ENCODE measurements at places on chromosomes 3 and 15.

- no peak for DNase-seq
Observed at GRCh38 chr3:112351036-112351435, 18.1 kb downstream of the CD200 start.

- no peak for DNase-seq
Observed at GRCh38 chr3:14153663-14154062, 24.7 kb downstream of the XPC start.

DNA sequence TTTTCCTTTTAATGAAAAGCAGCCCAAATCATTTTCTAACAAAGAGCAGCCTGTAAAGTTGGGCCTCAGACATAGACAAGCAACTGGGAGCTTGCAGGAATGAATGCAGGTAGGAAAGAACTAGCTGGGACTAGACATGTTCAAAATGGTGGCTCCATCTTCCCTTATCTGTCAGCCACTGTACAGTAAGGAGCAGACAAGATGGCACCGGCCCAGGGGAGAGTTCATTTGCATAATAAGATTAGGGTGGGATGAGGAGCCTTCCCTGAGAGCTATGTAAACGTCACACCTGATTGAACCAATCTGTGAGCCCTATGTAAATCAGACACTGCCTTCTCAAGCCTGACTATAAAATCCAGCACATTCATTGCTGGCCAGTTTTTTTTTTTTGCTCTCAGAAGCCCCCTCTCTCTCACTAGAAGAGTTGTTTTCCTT lies 59.7 kb upstream of the GK5 start:
- DNase-seq: no peak

GRCh38 chr3:157412323-157412855 lies 24.3 kb upstream of the PTX3 start:
- no peak for DNase-seq

GRCh38 chr3:140131895-140132294 lies 196.9 kb downstream of the CLSTN2 start:
- DNase-seq: no peak

- no peak for DNase-seq
Observed at GRCh38 chr3:115687721-115688120, 64.4 kb downstream of the GAP43 start.

GRCh38 chr3:106130384-106131198 lies 261.8 kb upstream of the CBLB start:
- DNase-seq: no peak

DNA sequence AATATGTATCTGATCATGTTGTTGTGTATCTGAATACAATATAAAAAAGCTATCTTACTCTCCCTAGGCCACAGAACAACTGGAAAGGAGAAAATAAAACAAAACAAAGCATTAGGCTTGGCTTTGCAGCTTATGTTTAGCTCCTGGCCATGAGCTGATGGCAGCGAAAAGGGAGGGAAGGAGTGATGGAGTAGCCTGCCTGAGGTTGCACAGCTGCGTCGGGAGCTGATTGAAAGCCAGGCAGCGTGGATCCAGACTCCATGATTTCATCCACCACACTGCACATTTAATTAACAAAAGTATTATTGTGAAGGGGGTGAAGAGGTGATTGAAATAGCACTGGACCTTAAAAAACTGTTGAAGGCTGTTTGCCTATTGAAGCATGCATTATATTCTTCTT lies 212.2 kb downstream of the GABRG3 start:
- no peak for DNase-seq

GRCh38 chr15:77907824-77908751 lies 169.4 kb downstream of the TBC1D2B start:
- no peak for DNase-seq

DNA sequence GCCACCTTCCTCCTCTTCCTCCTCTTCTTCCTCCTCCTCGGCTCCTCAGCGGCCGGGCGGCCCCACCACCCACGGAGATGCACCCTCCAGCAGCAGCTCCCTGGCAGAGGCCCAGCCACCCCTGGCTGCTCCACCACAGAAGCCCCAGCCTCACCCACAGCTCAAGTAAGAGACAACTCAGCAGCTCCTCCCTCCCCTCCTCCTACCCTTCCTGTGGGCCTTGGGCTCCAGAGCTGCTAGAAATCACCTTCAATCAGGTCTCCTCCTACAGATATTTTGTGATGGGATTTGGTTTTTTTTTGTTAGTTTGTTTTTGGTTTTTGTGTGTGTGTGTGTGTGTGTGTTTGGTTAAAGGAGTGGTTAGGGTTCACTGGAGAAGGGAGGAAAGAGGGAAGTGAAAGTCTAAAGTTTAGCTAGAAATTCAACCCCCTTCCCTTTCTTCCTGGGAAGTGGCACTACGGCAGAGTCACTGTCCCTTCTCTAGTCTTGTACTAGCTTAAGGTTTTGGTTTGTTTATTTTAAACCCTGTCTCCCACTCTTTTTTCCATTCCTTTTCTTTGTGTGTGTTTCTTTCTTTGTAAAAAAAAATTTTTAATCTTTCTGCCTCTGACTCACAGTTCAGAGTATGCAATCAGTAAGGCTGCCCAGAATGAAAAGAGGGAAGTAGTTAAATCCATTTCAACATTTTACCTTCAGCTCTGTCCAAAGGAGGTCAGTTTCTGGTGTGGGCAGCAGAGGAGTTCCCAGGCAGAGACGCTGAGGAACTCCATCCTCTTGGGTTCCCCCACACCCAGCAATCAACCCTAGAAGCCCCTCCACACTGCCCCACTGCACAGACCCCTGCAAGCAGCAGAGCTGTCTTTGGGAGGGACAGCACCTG lies 29.0 kb upstream of the TIMP4 start:
- no peak for DNase-seq

DNA sequence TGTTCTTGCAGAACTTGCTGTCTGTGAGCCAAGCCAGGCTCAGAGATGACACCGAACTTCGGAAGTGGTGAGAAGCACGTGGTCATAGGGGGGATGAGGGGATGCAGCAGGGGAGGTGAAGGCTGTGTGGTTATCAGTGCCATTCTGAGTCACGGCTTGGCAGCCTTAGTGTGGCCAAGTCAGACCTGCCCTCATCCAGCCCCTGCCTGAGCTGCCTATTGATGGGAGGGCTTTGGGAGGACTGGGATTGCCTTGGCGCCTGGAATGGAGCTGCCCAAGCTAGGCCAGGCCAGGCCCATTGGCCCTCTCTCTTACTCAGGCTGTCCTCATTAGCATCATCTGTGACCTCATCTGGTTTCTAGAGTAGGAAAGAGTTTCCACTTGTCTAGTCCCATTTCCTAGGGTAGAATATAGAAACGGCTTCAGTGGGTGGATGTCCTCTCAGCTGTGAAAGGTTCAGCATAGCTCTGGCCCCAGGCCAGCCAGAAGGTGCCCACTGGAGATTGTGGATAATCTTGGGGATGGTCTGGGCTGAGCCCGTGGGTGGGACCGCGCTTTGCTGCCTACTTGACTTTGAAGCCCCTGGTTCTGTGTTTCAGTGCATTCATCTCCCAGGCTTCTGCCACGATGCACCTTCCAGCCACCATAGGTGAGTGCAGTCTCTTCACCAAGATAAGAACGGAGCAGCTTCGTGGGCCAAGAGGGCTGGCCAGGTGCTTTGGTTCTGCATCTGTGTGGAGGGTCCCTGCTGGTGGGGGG lies 7.2 kb downstream of the FAH start:
- DNase-seq: no peak

DNA sequence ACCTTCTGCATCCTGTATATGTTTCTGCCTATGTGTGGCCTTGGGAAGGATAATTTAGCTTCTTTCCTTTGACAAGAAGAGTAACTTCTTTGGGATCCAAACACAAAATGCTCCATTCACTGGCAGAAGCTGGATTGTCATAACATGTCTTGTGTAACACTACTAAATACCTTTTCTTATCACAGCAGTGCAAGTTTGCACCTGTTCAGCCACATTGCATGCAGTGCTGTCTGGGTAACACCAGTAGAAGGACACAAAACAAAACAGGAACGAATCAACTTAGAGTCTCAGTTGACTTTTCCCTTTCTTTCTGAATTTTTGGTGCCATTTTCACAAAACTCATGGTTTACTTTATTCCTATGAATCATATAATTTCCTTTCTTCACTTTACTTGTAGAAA lies 43.6 kb upstream of the TNIK start:
- no peak for DNase-seq

GRCh38 chr3:179558742-179559364 lies 3.9 kb upstream of the ACTL6A start:
- peak; percentile 68 for DNase-seq

DNA sequence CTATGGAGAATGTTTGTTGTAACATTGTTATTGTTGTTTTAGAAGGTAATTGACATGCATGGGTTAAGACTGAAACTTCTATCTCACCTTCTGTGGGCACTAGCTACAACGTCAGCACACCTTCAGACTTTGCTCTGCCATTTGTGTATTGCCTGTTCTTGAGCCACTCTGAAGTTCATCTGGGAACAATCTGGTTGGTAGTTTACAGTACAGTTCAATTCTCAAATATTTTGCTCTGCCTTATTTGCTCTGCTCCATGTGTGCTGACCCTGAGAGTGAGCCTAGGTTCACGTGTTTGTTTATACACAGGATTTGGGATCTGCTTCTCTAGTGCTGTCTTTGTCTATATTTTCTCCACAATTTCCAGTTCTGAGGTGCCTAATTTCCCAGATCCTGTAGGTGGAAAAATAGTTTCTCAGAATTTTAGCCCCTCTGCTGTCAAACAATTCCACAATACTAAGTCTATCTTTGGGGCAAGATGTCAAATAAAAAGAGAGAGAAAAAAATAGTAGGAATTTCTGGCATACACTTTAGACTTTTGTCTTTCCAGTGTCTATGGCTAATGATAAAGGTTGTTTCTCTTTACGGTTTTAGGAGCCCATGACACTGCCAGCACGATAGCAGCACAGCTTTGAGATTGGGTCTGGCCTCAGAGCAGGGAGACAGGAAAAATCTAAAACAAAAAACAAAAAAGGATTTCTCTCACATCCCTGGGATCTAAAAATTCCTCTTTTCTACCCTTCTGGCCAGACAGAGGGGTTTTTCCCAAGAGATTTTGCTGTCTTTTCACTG lies 721.4 kb downstream of the VGLL3 start:
- DNase-seq: no peak

GRCh38 chr15:54638666-54639065 lies 558.1 kb downstream of the RSL24D1 start:
- DNase-seq: no peak

DNA sequence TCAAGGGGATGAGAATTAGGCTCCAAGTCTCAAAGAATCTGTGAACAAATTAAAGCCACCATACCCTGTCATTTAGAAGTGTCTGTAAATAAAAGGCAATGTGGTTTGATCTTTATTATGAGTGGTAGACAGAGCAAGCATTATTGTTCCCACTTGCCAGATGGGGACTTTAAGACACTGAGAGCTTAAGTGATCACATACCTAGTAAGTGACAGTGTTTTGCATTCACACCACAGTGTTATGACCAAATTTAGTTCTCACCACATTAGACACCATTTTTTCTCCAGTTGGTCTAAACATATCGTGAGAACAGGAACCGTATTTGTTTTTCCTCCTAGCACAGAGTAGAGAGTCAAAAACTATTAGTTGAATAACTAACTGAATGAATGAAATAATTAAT lies 13.2 kb upstream of the ZBED2 start:
- no peak for DNase-seq

- no peak for DNase-seq
Observed at GRCh38 chr15:95958382-95958781, 372.1 kb upstream of the NR2F2 start.

DNA sequence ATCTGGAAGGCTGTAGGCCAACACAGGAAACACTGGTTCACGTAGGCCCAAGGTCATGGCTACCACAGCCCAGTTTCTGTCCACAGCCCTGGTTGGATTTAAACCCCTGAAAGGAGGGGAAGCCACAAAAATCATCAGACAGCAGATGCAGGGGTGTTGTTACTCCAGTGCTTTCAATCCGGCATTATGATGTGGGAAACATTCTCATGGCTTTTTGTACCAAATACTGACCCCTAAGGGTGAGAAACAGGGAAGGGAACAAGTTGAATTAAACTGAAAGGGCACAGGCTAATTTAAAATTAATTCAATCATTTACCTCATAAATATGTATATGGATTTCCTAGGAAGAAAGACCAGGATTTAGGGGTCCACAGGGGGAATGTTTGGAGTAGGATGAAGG lies 375.6 kb downstream of the CTNNB1 start:
- DNase-seq: no peak

DNA sequence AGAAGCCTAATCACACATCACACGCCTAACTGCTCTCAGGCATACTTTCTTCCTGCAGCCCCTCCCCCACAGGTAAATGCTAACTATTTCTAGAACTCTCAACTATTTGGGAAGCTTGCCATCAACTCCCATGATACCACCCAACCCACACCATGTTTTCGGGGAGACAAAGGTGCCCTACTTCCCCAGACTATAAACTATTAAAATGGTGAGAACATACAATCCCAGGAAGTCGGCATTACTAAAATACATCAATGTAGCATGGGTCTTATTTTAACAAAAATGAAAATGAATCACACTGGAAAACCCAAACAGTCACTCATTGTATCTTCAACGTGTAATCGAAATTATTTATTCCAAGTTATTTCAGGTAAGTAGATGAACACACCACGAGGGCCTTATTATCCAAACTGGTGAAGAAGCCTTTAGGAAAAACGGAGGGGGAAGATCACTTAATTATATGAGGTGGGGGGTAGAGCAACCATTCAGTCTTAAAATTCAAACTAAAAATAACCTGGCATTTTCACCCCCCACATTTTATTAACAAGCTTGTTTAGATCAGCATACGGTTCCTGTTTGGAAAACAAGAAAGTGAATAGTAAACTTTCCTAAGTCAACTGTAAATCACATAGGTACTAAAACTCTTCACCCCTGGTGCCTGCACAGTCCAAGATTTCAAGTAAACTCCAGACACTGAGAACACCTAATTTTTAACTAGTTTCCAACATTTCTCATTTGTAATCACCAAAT lies 1.9 kb downstream of the TBL1XR1 start:
- no peak for DNase-seq

DNA sequence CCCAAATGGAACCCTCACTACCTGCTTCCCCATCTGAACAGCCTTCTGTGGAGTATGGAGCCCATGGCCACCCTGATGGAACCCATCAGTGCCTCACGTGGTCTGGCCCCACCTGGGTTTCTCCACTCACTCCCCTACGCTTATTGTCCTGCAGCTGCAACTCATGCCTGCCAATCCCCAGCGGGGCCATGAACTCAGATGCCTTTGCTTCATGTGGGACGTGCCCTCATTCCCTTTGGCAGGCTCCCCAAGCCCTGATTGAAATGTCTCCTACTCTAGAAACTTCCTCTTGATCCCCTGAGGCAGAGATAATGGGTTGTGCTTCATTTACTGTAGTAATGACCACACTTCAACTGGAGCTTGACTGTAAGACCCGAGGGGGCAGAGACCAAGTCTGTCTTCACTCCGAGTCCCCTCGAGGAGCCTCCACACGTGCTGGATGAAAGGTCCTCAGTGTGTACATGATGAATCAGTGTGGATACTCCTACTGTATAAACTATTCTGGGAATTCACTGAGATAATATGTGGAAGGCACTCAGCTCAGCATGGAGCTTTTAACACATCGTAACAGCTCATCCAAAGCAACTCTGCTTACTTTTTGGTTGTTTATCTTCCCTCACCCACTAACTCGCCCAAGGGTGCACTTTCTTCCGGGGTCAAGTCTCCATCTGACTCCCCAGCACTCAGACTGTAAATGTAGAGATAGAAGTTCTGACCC lies 232.8 kb upstream of the BHLHE40 start:
- DNase-seq: no peak

GRCh38 chr3:55501905-55502304 lies 14.8 kb upstream of the WNT5A start:
- no peak for DNase-seq

All from NCI-H2107 (cell line).